ENCODE measurements at places on chromosomes 5 and 9.

DNA sequence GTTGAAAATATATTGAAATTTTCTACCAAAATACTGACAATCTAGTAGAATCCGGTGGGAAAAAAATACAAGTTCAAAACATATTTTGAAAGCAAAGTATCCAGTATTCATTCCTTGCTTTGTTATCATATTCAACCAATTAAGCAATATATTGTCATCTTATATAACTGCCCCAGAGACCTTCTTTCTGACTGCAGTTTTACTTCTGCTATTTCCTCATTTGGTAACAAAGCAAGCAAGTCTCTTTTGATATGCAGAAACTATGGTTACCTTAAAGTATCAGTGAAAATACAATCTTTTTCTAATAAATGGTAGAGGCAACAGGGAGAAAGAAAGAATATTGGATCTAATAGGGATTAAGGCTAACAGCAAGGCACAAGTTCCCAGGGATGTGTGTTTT is 663.7 kb upstream of the MEF2C start:
- no peak for DNase-seq

GRCh38 chr5:179288809-179289185 is 56.5 kb downstream of the ADAMTS2 start:
- no peak for DNase-seq

DNA sequence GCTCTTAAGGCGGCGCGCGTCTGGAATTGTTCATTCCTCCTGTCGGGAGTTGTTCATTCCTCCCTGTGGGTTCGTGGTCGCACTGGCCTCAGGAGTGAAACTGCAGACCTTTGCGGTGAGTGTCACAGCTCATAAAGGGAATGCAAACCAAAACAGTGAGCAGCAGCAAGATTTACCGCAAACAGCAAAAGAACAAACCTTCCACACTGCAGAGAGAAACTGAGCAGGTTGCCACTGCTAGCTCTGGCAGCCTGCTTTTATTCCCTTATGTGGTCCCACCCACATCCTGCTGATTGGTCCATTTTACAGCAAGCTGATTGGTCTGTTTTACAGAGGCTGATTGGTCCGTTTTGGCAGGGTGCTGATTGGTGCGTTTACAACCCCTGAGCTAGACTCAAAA is 1365.3 kb upstream of the WWC1 start:
- DNase-seq, result no peak

DNA sequence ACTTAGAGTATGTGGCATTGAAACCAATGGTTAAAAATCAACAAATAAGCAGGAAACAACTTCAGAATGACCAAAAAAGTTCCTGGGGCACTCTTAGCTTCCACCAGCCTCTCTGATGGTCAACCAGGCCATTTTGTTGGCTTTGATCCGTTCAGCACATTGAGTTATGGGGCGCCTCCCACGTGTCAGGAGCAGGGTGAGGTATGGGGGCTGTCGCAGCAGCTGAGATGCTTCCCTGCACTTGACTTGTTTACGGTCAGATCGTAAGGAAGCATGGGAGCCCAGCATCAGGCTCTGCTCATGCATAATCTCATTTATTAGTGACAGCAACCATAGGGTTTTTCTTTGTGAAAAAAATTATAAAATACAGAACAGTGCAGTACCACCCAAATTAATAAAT is 16.7 kb downstream of the SYK start:
- no peak for DNase-seq

- DNase-seq, result no peak
These were observed 23.5 kb upstream of the ADCY2 start for GRCh38 chr5:7372399-7372798.

DNA sequence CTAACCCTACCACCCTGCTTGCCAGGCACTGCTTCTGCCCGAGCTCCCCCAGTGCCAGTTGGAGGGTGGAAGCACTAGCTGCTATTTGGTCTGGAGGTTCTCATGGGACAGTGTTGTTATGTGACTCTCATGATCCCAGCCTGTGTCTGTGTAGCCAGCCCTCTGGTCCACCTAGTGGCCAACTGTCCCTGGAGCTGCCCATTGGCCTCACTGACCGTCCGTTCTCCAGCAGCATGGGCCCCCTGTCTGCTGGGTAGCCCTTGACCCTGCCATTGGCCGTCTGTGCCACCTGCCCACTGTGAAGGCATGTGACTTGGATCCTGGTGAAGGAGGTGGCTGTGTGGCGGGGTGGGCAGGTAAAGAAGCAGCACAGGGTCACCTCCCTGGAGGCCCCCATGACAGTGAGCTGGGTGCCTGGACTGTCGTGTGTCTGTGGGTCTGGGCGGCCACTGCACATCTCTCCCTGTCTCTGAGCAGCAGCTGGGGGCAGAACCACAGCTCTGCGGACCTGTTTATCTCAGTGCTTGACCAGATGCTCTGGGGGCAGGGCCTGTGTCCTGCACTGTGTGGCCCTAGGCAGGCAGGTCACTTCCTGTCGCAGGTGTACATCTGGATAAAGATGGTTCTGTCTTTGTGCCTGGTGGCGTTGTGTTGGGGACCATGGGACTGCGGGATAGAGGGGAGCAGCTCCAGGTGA is 11.4 kb downstream of the PHF2 start:
- DNase-seq, result no peak

GRCh38 chr5:5304361-5305020 is 118.0 kb upstream of the ICE1 start:
- DNase-seq, result no peak

- DNase-seq, result no peak
These were observed 291.6 kb downstream of the TLE1 start for GRCh38 chr9:81397481-81398381.

DNA sequence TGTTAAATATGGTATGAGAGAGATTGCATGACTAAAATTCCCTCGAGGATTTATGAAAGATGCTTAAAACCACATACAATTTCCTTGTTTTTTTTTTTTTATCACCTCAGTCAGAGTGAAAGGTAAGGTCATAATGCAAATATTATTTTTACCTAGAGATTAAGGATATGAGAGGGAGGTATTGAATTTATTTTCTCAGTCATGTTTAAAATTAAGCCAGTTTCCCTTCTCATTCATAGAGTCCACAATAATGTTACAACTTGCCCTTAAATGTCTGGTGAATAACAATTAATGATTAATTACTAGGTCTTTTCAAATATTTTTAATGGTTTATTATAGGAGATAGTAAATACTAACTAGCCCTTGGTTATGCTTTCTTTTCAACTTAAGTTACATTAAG is 144.9 kb upstream of the HAPLN1 start:
- DNase-seq, result no peak

GRCh38 chr5:57317341-57317740 is 143.5 kb downstream of the GPBP1 start:
- no peak for DNase-seq

GRCh38 chr5:115033861-115034260 is 135.8 kb downstream of the TRIM36 start:
- DNase-seq, result no peak

DNA sequence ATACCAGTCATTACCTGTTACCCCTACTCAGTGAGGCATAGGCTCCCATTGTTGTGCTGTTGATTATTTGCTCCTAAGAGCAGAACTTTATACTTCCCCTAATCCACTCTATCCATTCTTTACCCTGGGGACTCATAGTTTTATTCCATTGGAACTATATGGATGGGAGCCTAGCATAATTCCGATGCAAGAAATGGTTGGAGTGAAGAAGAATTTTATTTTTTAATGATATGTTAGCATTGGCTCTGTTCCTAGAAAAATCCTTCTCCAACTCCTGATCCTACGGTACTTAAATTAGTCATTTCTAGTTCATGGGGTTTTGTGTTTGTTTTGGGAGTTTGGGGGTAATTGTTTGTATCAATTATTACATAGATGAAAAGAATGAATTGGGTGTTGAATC is 191.5 kb downstream of the GOLPH3 start:
- DNase-seq, result no peak

DNA sequence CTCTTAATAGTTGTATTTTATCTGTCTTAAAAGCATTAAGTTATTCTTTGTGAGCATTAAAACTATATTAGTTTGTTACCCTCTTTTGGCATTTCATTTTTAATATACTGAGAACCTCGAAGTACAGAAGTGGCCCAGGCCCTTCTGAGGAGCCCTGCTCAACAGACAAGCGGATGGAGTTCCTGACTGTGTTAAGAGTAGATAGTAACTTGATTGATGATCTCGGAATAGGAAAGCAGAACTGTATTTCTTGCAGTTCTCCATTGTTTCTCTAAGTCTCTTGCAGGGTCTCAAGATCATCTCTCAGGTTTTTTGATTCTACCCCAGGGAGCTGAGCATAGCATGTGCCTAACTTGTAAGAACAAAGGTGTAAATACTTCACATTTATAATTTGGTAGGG is 139.6 kb downstream of the SMARCA2 start:
- no peak for DNase-seq

GRCh38 chr5:172413601-172414171 is 40.6 kb downstream of the SH3PXD2B start:
- DNase-seq, result no peak

- DNase-seq, result no peak
These were observed 37.1 kb downstream of the DBH start for GRCh38 chr9:133673258-133673655.

DNA sequence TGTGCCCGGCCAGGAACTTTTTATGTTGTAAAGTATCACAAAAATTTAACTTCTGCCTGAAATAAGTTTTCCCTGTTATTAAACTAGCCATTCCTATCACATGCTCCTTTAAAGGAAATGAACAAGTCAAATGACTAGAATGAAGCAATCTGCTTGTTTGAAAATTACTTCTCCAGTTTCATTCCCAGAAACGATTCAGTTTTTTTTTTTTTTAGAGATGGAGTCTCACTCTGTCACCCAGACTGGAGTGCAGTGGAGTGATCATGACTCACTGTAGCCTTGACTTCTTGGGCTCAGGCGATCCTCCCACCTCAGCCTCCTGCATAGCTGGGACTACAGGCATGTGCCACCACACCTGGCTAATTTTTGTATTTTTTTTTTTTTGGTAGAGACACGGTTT is 13.3 kb upstream of the GNG10 start:
- DNase-seq, result no peak

- no peak for DNase-seq
These were observed 61.8 kb downstream of the C9 start for GRCh38 chr5:39302472-39302871.

- DNase-seq, result no peak
These were observed 70.3 kb downstream of the MTAP start for GRCh38 chr9:21872696-21873095.

- no peak for DNase-seq
These were observed 68.5 kb downstream of the RICTOR start for GRCh38 chr5:39005566-39006232.

GRCh38 chr5:80884929-80885328 is 75.2 kb upstream of the RASGRF2 start:
- no peak for DNase-seq

- DNase-seq, result no peak
These were observed 98.7 kb upstream of the CACNA1B start for GRCh38 chr9:137778914-137779313.

- DNase-seq, result no peak
These were observed 76.4 kb downstream of the PRRT1B start for GRCh38 chr9:131621551-131622358.

- no peak for DNase-seq
These were observed 1061.0 kb downstream of the NR2F1-AS1 start for GRCh38 chr5:92519811-92520632.

GRCh38 chr9:116288658-116289057 is 135.1 kb downstream of the PAPPA start:
- no peak for DNase-seq

DNA sequence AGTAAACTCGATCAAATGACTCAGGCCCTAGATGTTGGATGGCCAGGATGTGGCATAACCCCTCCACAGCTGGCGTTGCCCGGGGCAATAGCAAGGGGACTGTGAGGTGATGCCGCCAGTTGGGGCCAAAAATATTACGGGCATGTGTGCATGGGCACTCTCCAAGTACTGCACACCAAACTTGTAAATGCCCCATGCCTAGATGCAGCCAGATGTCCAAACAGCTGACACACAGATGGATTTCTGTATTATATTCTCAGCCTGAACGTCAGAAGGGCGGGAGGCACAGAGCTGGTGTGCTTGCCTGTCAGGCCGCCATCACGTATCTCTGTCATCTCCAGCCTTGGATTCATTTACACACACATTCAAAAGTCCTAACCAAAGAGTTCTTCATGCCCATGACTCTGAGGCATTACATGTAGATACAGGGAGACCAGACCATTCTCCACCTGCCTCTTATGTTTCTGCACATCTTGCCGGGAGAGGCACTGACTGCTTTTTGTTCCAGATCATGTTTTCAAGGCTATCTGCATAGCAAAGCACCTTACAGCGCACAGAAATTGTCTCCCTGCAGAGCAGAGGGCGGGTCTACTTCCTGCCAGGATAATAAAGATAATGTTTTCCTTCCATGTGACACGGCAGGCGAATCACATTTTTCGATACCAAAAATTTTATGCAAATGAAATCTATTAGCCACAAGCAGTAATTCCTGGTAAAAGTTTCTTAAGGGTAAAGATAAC is 200.9 kb upstream of the ADAMTS16 start:
- no peak for DNase-seq

GRCh38 chr9:109816490-109816889 is 36.5 kb downstream of the PALM2AKAP2 start:
- no peak for DNase-seq

- DNase-seq, result no peak
These were observed 140.7 kb downstream of the GNA14 start for GRCh38 chr9:77507212-77507961.

DNA sequence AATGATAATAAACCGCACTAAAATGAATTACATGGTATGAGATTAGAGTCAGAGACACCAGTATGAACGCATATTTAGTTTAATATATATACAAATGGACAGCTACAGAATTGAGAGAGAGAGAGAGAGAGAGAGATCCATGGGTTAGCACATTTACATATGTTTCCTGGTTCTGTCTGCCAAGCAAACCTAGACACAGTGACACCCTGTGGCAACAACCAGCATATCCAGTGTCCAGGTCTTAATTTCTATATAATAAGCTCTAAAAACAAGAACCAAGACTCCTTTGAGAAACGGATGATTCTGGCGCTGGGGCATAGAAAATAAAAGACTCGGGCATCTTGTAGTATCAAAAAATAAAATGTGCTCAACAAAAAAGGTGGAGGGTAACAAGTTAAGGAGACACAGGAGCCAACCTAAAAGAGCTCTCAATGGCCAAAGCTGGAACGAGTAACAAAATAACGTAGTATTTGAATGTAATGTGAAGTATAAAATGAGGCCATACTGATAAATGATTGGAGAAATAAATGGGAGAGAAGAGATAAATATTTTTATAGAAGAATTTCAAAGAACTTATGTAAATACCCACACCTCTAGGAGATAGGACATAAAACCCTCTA is 84.5 kb downstream of the RFX3 start:
- DNase-seq, result peak; percentile 48

DNA sequence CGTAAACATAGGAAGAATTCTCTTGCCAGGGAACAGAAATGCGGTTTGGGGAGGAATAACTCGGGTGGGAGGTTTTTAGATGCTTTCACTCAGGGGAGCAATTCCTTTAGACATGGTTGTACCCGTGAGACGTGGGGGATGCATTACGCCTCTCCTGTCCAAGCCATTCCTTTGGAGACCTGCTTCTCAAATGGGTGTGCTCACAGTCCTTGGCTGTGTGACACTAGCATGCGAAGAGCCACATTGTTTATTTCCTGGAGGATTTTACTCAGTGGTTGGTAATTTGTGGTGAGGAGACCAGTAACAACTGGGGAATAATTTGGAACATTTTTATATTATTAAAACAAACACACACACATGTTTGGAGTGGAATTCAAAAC is 18.5 kb downstream of the COL15A1 start:
- no peak for DNase-seq
